ENCODE measurements at places on chromosomes 13 and 19.

GRCh38 chr13:42832341-42833096 is 51.1 kb downstream of the FAM216B start:
- no peak for DNase-seq

GRCh38 chr19:19224852-19225494 is 13.2 kb downstream of the NCAN start:
- peak; percentile 85 for DNase-seq

- no peak for DNase-seq
Measured at GRCh38 chr13:23381866-23382265, 51.6 kb downstream of the SACS start.

- no peak for DNase-seq
Measured at GRCh38 chr19:13342672-13343071, 163.6 kb downstream of the CACNA1A start.

- DNase-seq, result no peak
Measured at GRCh38 chr13:98233127-98233526, 56.1 kb upstream of the RNF113B start.

DNA sequence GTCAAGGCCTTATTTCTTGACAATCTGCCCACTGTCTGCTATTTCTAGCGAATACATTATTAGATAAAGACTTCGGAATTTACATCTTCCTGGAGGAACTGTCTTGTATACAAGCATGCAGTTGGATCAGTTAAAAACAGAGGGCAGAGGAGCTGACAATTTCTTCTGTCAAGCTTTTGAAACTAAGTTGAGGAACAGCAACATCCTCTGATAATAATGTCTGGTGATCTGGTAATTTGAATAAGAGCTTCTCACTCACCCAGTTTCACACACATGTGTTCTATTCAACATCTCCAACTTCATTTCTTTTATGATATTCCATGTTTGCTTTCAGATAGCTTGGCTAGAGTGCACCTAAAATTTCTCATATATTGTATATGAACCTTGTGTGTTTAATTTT is 50.2 kb downstream of the MTMR6 start:
- no peak for DNase-seq

GRCh38 chr19:6847828-6848200 is 39.6 kb upstream of the ADGRE1 start:
- no peak for DNase-seq

- no peak for DNase-seq
Measured at GRCh38 chr13:71209217-71209616, 657.8 kb downstream of the DACH1 start.

DNA sequence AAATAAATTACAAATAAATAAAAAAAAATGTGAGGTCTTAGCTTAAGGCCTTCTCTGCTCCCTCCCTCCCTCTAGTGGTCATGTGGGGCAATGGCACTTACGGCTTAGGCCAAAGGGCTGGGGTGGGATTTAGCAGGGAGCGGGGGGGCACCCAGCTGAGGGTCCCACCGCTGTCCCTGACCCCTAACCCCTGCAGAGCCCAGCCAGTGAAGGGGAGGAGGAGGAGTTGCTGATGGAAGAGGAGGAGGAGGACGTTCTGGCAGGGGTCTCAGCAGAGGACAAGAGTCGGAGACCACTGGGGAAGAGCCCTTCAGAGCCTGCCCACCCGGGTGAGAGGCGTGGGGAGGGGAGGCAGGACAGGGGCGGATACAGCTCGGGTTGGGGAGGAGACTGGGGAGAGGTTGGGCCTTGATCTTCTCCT is 9.3 kb downstream of the MPND start:
- peak; percentile 61 for DNase-seq

- DNase-seq, result no peak
Measured at GRCh38 chr13:25771202-25771601, 280.6 kb downstream of the SHISA2 start.

DNA sequence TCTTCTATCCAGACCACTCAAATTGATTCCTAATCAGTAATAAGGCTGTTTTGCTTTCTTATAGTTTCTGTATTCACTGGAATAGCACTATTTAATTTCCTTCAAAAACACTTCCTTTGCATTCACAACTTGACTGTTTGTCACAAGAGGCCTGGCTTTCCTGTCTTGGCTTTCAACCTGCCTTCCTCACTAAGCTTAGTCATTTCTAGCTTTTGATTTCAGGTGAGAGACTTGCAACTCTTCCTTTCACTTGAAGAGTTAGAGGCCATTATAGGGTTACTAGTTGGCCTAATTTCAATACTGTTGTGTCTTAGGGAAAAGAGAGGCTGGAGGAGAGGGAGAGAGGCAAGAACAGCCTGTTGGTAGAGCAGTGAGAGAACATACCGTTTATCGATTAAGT is 47.0 kb downstream of the SACS start:
- peak; percentile 20 for DNase-seq

- no peak for DNase-seq
Measured at GRCh38 chr13:110576070-110576394, 14.5 kb upstream of the RAB20 start.

GRCh38 chr19:10238172-10238783 is 7.1 kb upstream of the S1PR2 start:
- DNase-seq, result no peak

GRCh38 chr13:44609137-44609536 is 33.0 kb upstream of the TSC22D1 start:
- no peak for DNase-seq

DNA sequence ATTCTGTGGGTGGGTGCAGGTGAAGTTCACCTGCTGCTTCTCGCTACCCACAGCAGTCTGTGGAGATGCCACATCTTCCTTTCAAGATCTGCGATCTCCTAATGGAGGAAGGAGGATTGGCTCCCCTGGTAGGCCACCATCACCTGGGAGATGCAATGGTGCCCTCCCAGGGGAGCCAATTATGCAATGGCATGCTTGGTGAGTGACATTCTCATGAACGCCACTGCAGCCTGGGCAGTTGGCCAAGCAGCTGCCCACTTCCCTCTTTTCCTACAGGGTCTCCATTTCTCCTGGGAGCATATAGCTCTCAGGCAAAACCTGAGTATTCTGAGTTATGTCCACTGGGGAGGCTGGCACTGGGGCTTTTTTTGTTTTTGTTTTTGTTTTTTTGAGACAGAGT is 83.5 kb upstream of the KCTD15 start:
- no peak for DNase-seq

- DNase-seq, result no peak
Measured at GRCh38 chr13:75792526-75793187, 156.5 kb downstream of the LMO7 start.

- DNase-seq, result peak; percentile 89
Measured at GRCh38 chr19:38394488-38394887, 6.0 kb downstream of the SPRED3 start.

DNA sequence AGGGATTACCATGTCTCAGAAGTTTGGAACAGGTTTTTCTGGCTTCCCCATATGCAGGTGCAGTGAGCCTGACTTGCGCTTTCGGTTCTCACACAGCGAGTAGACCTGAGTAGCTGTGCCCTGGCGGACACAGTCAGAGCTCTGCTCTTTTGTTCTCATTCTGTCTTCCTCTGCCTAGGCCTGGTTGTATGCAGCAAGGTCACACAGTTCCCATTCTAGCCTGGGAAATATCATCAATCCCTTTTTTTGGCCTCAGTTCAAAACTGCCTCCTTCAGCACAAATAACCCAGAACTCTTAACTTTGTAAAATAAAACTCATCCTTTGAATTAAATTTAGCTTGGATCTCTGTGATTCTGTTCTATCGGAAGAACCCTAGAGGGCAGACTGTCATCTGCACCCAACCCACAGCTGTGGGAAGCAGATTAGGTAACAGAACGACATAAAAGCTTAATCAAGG is 10.2 kb downstream of the OXGR1 start:
- no peak for DNase-seq

DNA sequence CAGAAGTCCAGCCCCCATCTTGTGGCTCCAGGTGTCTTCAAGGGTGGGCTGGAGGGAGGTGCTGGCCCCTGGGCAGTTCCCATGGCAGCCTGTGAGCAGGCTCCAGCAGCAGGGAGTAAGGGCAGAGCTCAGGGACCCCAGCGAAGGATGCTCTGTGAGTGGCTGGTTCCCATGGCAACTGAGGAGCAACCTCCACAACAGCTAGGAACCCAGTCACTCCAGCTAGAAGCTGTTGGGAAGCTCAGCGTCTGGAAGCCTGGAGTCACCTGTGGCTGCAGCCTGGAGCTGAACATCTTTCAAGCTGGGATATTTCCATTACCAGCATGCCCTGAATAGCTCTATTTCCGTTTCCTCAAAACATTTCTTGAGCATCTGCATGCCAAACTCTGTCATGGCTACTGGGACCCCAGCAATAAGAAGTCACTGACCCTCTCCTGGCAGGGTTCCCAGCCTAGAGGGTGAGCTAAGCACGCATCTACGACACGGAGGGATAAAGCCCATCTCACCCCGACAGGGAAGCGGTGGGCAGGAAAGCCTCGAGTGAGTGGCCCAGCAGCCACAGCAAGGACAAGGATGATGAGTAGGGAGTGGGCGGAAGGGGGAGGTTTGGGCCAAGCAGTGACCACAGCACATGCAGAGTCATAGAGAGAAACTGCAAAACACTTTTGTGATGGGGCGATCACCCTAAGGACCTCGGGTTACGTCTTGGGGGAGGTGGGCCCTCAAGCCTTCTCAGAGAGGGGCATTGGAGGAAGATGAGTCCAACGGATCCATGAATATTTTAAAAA is 52.6 kb downstream of the ALOX5AP start:
- DNase-seq, result no peak
